Right renal cortex interstitium (tissue), 3 donors: ENCODE measurements at places on chromosomes 1 and 21.
A peak's percentile ranks its signal among the peaks of the same experiment; 100 is the strongest.

DNA sequence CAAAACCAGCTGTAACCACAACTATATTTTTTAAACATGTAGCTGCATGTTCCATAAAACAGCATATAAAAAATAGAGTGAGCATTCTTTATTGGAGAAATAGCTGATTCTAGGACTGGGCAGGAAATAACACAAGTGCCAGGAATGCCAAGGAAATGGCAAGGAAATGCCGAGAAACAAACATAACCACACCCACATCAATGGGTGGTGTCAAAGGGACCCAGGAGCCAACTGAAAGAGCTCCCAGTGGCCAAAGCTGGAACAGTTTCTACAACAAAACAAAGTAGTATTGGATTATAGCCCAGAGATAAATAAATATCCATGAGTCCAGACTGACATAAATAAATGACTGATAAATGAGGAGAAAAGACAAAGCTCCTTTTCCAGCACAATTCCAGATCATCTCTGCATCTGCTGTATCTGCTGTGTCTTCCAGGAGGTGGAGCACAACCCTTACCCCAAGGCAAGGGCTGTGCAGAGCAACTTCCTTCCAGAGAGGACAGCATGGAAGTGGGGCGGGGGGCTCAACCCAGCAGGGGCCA is 28.1 kb downstream of the ADARB1 start:
- no peak for DNase-seq

DNA sequence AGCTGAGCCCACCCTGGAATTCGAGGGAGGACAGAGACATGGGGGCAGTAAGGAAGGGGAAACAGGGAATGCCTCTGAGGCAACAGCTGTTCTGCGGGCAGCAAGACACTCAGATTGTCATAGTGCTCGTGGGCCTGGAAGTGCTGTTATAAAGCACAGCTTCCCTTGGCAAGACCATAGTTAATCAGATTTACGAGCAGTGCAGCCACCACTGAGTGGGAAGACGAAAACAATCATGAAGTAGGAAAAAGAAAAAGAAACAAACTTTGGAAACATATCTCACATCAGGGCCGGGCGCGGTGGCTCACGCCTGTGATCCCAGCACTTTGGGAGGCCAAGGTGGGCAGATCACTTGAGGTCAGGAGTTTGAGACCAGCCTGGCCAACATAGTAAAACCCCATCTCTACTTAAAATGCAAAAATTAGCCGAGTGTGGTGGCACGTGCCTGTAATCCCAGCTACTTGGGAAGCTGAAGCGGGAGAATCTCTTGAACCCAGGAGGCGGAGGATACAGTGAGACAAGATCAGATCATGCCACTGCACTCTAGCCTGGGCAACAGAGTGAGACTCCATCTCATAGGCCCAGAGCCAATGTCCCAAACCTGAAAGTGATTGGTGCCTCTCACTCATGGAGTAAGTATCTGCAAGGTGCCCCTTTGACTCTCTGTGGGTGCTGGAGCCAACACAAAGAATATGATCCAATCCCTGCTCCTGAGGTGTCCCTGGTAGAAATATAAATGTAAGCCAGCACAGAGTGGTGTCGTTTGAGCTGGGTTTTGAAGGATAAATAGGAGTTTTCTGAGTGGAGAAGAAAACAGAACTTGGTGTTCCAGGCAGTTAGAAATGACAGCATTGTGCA is 55.6 kb upstream of the GPR153 start:
- no peak for DNase-seq

DNA sequence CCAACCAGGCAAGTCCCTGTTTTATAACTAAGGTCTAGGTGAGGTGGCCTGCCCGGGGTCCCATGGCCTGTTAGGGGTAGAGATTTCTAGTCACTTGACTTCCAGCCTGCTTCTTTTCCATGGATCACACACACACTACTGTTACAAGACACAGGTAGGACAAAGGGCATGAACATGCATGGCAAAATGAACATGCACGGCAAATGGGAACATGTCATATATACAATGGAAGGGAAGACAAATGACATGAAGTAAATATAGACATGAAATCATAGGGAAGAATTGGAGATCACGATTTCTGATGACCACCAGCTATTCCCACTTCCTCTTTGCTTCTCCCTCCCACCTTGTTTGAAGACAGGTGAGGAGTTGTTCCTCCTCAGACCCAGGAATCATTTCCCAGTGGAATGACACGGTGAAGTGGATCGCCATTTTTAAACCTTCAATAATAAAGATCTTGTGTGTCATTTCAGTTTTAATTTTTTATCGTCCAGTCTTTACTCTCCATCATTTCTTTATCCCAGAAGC is 47.6 kb upstream of the ATF3 start:
- DNase-seq: no peak

DNA sequence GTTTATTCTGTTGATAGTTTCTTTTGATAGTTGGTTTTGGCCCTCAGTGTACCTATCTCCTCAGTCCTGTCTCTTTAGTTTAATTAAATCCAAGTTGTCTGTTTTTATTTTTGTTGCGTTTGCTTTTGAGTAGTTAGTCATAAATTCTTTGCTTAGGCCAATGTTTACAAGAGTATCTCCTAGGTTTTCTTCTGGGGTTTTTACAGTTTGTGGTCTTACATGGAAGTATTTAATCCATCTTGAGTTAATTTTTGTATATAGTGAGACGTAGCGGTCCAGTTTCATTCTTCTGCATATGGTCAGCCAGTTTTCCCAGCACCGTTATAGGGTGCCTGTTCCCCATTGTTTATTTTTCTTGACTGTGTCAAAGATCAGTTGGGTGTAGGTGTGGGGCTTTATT is 139.4 kb downstream of the POU2F1 start:
- DNase-seq: no peak

GRCh38 chr1:64624808-64625207 is 120.1 kb upstream of the RAVER2 start:
- DNase-seq: no peak

DNA sequence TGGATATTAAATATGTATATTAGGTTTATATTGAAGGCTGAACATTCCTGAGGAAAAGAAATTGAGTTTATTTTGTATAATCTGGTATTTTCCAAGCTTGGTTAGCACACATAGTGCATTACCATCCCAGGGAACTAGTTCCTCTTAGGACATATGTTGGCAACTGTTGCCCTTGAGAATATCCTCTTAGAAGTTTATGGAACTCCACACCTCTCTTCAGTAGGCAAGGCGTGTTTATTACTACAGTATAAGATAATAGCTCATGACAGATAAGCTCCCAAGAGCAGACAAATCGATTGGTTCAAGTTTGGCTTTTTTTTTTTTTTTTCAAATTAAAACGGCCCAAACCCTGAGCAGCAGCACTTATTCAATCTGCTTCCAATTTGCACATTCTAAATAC is 59.8 kb upstream of the SIPA1L2 start:
- no peak for DNase-seq

GRCh38 chr1:183915625-183916510 is 110.9 kb downstream of the RGL1 start:
- DNase-seq: peak; percentile 74

GRCh38 chr1:27136236-27136551 is 18.7 kb downstream of the SLC9A1 start:
- DNase-seq: no peak

DNA sequence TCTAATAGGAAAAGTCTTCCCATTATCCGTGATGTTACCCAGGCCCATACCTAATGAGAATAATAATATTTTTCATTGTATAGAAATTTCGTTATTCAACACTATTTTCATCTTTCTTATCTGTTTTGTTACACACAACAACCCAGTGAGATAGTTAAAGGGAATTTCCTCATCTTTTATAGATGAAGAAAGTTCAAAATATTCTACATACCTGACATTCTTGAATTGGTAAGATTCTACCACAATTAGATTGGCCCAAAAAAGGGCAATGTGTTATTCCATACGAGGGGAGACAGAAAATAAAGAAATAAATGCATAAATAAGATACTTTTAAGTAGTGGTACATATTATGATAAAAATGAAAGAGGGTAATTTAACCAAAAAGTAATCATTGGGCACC is 405.5 kb upstream of the ADAMTS5 start:
- DNase-seq: no peak

DNA sequence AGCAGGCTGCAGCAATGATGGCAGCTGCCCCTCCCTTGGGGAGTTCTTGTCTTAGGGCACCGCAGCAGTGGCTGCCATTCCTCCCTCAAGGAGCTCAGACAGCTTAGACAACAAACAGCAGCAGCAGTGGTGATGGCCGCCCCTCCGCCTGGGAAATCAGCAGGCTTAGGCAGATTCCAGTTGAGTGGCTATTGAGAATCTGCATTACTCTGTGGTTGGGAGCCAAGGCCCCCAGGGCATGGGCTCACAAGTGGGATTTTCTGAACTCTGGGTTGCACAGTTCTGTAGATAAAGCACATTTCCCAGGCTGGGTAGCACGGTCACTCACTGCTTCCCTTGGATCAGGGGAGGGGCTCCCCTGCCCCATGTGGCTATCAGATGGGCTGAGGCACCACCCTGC is 1280.7 kb upstream of the TMPRSS15 start:
- DNase-seq: no peak

DNA sequence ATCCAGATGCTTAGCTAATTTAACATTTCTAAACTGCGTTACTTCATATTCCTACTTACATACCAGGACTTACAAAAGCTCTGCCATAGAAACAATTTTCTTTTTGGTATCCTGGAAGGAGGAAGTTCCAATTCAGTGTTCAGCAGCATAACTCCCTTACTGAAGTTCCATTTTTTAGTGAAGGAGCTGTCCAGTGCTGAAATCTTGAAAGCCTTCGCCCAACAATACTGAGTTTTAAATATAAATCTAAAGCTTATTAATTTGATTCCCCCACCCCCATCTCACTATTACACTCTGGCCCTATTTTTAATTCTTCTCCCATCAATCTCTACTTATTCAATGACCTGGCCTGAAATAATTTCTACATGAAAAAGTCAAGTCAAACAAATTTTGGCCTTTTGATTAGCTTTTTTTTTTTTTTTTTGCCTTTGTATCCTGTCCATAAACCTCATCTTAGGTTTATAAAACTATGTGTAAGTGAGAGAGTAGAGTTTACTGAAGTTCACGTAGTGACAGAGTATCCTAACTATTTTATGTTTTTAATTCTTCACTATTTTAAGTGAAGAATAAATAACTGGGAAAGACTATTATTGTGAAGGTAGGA is 323.0 kb upstream of the PLD5 start:
- DNase-seq: no peak

DNA sequence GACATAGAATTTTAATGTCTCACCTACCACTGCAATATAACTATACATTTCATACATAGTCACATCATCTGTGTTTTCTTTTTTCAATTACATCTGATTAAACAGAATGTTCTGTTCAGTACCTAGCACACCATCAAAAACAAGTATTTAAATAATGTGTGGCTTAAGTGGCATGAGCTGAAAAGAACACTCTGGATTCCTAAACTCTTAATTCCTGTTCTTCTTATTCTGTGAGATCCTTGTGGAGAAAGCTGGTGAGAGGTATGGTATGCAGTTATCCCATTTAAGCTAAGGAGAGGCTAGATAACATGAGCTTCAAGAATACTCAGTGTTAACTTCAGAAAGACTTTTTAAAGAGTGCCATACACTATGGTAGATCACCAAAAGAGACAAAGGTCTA is 5.5 kb downstream of the TP53BP2 start:
- DNase-seq: no peak

DNA sequence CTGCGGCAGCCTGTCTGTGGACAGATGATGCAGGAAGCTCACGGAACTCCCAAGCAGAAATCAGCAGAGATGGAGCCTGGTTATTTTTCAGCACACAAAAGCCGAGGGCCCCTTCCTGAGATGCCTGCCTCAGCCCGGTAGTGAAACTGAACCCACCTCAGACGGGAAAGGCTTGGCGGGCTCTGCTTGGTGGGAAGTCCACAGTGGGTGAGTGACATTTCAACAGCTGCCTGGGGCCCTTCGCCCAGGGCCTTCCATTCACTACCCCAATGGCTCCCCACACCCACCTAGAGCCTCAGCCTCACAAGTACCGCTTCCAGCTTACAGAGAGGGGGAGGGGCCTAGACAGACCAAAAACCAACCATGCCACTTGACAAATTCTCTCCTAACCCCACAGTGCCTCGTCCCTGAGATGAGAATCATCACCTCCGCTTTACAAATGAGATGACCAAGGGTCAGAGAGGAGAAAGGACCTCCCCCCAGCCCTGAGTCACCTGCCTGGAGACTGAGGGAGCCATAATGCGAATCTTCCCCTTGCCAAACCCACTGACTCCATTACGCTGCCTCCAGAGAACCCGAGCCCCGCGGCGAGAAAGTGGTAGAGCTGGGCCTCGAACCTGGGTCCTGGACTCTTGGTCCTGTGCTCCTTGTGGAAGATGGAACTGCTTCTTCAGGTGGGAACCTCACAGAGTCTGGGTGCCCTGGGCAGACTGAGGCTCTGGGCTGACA is 3.4 kb upstream of the ECE1 start:
- DNase-seq: no peak

- no peak for DNase-seq
Observed at GRCh38 chr1:8516793-8517556, 199.1 kb downstream of the SLC45A1 start.

DNA sequence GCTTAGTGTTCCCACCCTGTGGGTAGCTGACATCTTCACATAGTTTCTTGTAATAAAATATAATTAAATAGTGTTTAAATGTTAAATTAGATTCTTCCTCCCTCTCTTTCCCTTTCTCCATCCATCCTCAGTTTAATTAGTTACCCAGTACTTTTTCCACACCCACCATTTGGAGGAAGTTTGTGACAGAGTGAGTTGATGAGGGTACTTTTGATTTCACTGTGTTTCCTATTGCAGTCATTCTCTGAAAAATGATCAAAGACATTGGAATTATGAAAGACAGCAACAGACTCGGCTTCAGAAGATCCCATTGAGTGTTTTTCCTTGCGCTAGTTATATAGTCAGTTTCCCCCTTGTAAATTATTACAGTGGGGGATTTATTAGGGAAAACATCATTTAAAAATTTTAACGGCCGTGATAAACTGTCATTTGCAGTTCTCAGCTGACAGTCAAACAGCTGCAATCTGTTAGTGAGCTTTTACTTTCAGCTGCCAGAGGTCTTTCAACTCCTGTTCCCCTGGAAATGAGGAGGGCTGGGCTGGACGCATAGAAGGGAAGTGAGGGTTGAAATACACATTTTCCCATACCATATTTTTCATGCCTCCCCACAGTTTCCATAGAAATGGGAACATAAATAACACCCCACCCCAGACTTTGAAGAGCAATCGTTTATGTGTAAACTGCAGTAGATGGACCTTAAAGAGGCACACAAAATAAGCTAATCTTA is 61.3 kb upstream of the CACYBP start:
- peak; percentile 39 for DNase-seq

DNA sequence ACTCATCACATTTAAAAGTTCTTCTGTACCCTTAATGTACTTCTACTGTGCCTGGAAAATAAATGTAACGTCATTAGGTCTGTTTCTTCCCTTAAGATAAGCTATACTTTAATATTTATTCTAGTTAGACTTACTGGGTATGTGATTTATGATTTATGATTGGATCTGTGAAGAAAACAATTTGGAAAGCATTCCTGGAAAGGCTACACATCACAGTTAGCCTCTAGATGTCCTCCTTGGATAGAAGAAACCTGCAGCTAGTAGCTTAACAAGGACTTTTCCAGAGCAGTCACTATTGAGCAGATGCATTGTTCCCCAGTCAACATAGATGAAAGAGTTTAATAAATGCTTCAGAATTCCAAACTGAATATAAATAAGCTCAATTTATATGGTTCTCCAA is 22.2 kb upstream of the ABL2 start:
- DNase-seq: no peak
